Cardiac fibroblast (primary cell): ENCODE measurements at places on chromosomes 2 and 18.

- no peak for DNase-seq
These were observed 790.4 kb downstream of the EPHA4 start for GRCh38 chr2:220781622-220782241.

- peak; percentile 44 for DNase-seq
These were observed 86.4 kb downstream of the TCF4 start for GRCh38 chr18:55501579-55501978.

DNA sequence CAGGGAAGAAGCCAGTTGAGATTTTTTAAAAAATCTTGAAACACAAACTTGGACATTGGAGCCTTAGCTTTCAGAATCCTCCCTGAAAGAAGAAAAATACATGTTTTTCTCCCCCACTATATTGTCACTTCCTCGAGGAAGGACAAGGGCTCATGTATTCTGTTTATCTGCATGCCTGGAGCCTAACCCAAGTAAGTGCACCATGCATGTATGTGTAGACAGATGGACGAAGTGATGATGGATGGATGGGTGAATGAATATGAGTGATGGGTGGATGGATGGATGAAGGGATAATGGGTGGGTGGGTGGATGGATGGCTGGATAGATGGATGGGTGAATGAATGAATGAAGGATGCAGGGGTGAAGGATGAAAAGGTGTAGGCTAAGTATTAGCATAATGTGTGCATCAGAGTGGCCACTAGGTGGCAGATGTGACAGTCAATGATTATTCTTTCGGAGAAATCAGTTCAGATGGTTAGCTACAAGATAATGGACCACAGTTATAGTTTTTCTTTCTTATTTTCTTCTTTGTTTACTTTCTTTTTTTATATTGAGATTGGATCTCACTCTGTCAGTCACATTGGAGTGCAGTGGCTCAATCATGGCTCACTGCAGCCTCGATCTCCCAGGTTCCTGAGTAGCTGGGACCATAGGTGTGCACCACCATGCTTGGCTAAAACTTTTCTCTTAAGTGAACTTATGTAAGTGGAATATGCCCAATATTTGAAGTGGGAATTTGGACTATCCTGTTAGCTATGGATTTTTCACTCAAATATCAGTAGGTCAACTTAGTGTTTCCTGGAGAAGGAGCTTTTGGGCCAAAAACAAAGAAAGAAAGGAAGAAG is 18.5 kb upstream of the CCDC93 start:
- DNase-seq = peak; percentile 58

DNA sequence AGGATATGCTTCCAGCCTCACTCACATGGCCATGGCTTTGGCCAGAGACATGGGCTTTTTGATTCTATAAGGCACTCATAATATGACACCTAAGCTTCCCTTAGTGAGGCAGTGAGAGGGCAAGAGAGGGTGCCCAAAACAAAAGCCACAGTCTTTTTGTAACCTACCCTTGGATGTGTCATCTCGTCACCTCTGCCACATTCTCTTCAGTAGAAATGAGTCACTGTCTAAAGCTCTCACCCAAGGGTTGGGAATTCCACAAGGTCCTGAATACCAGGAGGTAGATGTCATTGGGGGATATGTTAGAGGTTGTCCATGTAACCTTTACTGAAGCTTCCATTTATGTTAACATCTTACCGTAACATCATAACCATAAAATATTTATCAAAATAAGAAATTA is 108.4 kb downstream of the ALMS1 start:
- peak; percentile 64 for DNase-seq

DNA sequence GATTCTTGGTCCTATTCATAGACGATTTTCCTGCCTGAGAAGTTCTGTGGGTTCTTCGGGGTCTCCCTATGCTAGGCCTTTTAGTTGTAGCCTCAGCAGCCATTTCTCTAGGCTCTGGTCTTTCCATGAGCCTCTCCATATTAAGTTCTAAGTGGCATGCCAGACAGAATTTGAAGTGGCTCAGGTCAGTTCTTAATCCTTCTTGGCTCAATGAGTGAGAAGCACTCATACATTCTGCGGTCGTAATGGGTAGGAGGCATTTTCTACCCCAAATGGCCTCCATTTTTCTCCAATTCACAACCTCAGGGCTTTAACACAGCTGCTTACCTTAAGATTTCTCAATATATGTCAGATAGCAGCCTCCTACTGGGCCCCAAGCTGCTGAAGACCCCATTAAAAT is 405.3 kb upstream of the GALNT5 start:
- DNase-seq = no peak

DNA sequence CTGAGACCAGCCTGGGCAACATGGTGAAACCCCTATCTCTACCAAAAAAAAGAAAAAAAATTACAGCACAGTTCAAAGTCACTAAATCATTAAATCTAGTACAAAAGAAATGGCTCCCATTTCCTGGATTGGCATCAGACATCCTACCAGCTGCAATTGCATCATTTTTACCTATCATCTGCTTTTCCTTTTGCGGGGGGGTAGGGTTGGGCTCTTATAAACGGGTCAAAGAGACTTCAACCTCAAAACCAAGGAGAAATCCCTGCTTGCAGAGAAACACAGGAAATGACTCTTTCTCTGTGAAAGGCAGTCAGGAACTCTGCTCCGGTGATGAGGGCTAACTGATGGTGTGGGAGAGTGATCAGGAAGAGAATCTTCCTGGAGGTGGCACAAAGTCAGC is 45.3 kb upstream of the RFX8 start:
- DNase-seq = peak; percentile 75

DNA sequence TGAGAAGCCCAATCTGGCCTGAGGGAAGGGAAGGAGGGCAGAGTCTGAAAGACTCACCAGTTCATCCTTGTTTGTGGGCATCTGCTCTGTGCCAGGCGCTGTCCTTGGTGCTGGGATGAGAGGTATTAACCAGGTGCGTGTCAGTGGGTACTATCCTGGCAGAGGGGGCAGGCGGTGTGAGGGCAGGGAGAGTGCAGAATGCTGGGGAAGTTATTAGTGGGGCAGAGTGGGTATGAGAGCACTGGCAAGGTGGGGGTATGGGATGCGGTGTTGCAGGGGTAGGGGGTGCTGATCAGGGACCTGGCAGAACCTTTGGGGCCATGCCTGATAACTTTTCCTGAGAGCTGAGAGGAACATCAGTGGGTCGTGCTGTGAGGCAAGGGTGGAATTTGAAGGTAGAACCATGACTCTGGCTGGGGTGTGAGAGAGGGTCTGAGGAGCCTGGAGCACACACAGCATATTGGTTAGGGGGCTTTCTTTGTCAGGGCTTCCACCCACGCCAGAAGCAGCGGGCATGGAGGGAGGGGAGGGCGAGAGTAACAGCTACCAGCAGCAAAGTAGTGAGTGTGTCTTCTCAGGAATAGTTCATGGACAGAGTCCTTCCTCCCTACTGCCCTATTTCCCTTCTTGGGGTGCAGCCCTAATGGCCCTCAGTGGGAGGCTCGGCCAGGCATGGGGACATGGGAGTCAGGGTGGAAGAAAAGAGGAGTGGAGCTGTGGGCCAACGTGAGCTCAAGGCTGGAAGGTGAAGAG is 290.7 kb downstream of the CYP26B1 start:
- DNase-seq = no peak

DNA sequence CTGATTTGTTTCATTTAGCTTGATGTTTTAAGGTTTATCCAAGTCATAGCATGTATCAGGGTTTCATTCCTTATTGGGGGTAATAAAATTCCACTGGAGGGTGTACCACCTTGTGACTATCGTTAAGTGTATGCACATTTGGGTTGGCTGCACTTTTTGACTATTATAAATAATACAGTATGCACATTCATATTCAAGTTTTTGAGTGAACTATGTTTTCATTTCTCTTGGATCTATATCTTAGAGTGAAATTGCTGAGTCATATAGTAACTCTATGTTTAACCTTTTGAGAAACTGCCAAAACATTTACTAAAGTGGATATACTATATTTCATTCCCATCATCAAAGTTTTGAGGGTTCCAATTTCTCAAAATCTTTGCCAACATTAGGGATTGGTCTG is 952.7 kb downstream of the TDRD15 start:
- no peak for DNase-seq

- DNase-seq = no peak
These were observed 511.6 kb upstream of the CELF4 start for GRCh38 chr18:38077229-38077628.

- no peak for DNase-seq
These were observed 60.2 kb downstream of the CAVIN2 start for GRCh38 chr2:191786694-191787093.

- no peak for DNase-seq
These were observed 636.1 kb upstream of the KLHL29 start for GRCh38 chr2:22748909-22749308.

DNA sequence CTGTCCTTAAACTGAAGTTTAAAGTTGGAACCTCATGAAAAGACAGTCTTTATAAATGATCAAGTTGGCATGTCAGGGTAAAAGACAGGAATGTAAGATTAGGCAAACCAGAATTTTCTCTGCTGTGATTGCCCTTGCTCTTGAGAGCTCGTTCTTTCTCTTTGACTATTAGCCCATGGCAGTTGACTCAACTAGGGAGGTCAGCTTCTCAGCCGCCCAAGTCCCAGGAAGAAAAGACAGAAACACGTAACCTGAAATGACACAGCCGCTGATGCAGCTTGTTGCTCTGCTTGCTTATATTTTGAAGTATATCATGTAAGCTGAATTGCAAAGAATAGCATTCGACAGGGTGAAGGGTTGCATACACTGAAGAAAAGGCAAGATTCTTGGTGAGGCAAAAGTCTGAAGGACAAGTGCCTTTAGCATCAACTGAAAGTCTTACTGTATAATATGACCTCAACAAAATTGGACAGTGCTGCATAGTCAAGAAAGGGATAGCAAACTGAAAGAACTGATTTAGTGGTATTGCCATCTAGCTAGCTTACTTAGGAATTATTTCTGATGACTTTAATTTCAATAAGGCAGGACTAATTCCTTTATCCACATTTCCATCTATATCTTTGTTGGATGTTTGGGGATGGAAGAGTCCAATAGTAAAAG is 54.7 kb downstream of the ARHGAP15 start:
- DNase-seq = no peak

- no peak for DNase-seq
These were observed 3.9 kb downstream of the HAAO start for GRCh38 chr2:42788478-42788793.

DNA sequence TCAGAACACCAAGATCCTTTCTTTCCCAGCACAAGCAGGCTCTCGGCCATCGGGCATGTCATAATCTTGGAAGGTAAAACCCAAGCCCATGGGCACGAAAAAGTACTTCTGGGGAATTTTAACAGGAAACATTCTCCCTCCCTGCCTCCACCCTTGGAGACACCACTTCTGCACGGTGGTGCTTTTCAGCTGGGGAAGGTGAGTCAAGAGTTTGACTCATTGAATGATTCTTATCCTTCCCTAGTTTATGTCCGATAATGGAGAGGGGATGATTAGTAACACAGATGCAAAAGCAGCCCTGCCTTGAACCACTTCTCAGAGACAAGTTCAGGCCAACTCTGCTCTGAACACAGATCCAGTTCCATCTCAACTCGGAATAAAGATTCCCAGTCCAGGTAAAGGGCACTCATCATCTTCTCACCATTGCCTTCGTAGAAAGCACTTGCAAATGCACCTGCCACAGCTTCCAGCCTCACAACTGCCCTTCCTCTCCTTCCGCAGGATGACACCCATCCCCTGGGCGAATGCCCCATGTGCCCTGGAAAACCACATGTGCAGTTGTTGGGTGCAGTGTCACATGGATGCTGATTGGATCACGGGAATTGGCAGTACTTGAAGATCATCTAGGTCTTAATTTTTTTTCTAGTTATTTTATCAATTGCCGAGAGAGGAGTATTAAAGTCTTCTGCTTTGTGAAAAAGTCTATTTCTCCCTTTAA is 136.2 kb downstream of the PXDN start:
- DNase-seq = peak; percentile 62

- no peak for DNase-seq
These were observed 196.8 kb downstream of the MCFD2 start for GRCh38 chr2:46718784-46719183.

- no peak for DNase-seq
These were observed 15.0 kb downstream of the UBXN4 start for GRCh38 chr2:135756692-135757091.

- DNase-seq = no peak
These were observed 2.9 kb upstream of the MEIS1 start for GRCh38 chr2:66431846-66432587.

GRCh38 chr18:46338766-46339165 is 234.6 kb downstream of the HAUS1 start:
- no peak for DNase-seq

DNA sequence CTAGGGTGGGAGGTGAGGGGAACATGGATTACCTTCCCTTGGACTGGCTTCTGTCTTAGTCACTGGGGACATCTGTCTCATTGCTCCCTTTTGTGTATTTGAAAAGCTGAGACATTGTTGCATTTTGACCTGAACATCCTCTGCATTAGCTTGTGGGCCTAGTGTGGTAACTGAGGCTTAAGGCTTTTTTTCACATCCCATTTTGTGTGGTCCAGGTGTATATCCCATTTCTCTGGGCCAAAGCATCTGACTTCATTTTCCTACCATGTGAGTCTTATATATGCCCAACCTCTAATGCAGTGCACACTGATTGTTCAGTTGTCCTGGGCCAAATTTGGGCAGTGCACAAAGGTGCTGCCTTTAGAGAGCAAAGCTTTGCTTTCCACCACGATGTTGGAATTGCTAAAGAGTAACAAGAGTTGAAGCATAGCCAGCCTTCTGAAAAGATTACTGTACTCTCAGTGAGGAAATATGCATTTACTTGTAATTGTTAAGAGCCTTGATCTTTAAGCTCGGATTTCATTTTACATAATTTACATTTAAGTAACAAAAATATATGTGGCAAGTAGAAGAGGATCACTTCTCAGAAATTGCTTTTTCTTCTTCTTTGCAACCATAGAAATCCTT is 13.3 kb downstream of the PRKCE start:
- peak; percentile 27 for DNase-seq

GRCh38 chr2:172470958-172471922 is 43.9 kb downstream of the ITGA6 start:
- no peak for DNase-seq

DNA sequence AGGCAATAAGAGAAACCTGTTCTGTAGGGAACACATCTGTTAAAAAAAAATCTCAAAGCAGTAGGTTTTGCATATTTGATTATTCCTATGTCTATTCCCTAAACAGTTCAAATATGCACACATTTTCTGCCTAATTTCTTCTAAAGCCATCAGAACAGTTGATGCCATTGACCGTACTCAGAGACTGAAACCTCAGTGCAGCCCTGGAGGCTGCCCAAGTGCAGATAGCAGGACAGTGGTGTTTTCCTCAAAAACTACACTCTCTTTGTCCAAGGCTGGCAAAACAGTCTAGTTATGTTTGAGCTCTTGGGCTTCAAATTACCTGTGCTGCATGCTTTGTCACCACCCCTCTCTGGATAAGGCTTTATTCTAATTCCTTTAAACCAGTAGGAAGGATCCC is 23.3 kb upstream of the NFE2L2 start:
- DNase-seq = no peak

GRCh38 chr18:45938488-45938935 is 28.6 kb downstream of the EPG5 start:
- DNase-seq = no peak

GRCh38 chr2:73975731-73976130 is 9.0 kb upstream of the TET3 start:
- DNase-seq = no peak
